ENCODE measurements at places on chromosomes 2 and 18.
A peak's percentile ranks its signal among the peaks of the same experiment; 100 is the strongest.

DNA sequence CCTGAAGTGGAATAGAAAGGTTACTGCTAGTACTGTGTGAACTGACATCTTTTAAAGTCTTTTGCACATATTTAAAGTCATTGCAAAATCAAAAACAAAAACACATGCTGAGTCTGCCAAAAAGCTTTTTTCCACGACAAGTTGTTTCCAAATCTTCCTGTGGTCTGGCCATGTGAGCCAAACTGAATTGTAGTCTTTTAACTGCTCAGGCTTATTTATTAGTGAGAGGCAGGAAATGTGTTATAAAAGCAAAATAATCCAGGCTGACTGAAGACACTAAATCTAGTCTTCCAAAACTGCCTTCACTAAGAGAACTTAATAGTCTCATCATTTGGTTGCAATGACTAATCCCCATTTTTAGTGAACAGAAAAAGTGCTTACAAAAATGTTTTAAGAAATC, 2.3 kb downstream of the KRCC1 start:
- no peak for DNase-seq

DNA sequence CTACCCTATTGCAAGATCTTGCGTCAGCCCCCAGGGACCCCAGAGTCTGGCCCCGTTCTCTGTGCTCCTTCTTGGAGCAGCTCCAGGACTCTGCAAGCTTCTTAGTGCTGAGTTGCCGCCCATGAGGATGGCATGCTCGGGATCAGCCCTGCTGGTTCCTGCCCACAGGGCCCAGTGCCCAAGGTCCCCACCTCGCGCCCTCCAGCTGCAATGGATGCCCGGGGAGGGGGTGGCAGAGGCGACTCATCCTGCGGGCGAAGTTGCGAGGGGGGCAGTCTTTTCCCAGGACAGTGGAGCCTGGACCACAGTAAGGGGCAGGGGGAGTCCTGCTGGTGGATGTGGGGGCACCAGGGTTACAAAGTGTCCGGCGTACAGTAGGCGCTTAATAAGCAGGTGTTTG, 261.9 kb downstream of the BCL2 start:
- no peak for DNase-seq

- no peak for DNase-seq
Observed at GRCh38 chr18:2536063-2536462, 35.2 kb downstream of the METTL4 start.

- no peak for DNase-seq
Observed at GRCh38 chr2:190507135-190507534, 27.4 kb downstream of the NEMP2 start.

GRCh38 chr2:61011678-61012077, 5.8 kb upstream of the PEX13 start:
- no peak for DNase-seq

GRCh38 chr2:58899692-58900091, 658.6 kb upstream of the FANCL start:
- DNase-seq = no peak

- no peak for DNase-seq
Observed at GRCh38 chr2:23388294-23388693, 3.3 kb downstream of the KLHL29 start.

- DNase-seq = no peak
Observed at GRCh38 chr18:62189208-62189607, 2.2 kb downstream of the RELCH start.

DNA sequence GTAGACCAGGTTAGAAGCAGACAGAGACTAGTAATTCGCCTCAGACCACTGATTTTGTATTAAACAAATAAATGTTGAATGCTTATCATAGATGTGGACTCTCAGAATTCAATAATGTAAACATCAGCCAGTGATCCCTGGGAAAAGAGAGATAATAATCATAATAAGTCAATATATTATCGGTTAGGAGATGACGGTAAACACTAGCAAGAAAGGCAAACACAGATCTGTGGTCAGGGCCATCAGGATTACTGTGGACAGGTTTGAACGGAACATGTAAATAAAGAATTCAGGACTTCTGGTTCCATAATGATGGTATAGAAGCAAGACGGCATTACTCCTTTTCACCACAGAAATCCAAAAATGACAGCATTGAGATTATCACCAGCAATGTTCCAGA, 861.6 kb downstream of the CBLN2 start:
- no peak for DNase-seq

DNA sequence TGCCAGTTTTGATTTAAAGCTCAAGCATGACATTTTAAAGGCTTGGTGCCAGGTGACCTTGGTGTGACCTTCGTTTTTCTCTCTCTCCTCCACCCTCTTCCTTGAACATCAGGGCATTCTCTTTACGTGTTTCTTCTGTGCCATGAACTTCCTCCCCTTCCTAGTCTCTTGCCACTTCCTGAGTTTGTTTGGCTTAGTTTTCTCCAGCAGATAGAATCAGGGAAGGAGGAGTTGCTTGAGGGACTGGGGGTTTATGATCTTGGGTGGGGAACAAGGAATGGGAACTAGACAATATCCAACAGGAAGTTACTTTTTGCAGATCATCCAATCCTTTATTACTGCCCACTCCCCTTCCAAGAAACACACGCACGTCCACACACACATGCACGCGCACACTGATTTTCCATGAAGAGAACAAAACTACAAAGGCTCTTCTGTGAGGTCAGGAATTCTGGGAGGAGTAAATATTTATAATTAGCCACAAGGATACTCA, 210.6 kb upstream of the EPAS1 start:
- no peak for DNase-seq

- no peak for DNase-seq
Observed at GRCh38 chr18:22999212-22999611, 66.1 kb downstream of the RBBP8 start.

DNA sequence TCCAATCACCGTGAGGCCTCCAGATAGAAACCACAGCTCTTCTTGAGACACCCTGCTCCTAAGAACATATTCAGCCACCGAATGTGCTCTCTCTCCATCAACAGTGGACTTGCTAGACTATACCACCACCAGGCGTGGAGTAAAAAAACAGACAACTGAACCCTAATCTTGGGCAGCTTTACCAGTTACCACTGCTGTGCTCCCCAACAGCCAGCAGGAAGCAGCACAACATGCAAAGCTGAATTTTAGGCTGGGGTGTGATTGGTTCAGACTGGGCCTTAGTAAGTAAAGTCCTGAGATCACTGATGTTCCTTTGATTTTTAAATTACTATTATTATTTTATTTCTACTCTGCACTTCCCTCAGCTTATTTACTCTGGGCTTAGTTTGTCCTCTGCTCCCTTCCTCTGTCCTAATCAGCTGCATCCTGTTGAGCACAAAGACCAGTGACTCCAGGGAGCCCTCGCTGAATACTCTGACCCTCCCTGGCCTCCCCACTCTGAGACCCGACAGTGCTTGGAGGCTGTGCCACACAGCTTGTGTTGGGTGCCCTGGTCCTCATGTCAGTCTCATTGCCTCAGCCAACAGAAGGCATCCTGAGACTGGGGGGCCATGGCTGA, 21.9 kb downstream of the MRPL35 start:
- peak; percentile 69 for DNase-seq

- DNase-seq = no peak
Observed at GRCh38 chr18:38362286-38362792, 796.7 kb upstream of the CELF4 start.

DNA sequence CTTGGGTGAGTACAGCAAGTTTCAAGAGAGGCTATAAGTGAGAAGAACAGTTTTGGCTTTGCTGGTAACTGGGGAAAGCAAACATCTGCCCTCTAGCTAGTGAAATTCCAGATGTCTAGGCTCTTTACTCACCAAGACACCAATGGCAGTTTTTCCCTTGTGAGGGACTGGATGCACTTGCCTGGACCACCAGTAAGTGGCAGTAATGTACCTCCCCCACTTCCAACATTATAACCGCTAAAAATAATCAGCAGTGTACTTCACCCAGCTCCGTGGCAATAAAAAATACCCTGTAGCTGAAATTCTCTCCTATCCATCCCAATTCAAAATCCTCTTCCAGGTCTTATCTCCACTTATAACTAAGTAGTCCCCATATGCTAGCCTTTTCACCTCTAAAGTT, 383.9 kb downstream of the ARHGAP15 start:
- DNase-seq = peak; percentile 24

GRCh38 chr2:309954-310510, 22.1 kb upstream of the ALKAL2 start:
- no peak for DNase-seq

GRCh38 chr18:46156843-46157242, 52.7 kb downstream of the HAUS1 start:
- DNase-seq = no peak

DNA sequence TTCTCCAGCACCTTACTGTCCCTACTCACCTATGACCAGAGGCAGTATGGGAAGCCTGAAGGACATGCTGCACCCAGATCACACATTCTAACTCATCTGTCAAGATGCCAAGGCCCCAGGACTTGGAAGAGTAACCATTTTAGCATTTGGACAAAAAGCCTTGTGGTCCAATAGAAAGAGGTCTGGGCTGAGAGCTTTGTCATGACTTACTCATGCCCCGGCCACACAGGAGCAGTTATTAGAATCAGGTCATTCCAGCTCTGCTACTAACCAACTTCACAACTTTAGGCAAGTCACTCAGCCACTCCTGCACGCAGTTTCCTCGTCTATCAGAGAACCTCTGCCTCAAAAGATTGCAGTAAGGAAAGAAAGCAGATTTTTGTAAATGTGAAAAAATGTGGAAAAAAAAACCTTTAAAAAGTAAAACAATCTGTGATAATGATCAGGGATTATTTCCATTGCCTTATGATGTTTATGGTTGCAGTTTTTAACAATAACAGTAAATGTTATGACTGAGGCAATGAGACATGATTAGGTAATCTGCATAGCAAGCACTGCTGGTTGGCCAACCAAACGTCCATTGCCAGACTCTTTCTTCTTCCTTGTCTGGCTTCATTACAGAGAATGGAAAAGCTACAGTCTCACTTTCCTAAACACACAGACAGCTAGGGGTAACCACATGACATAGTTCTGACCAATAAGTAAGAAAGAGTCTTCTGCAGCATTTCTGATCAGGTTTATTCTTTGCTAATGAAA, 255.4 kb upstream of the CHAC2 start:
- no peak for DNase-seq

DNA sequence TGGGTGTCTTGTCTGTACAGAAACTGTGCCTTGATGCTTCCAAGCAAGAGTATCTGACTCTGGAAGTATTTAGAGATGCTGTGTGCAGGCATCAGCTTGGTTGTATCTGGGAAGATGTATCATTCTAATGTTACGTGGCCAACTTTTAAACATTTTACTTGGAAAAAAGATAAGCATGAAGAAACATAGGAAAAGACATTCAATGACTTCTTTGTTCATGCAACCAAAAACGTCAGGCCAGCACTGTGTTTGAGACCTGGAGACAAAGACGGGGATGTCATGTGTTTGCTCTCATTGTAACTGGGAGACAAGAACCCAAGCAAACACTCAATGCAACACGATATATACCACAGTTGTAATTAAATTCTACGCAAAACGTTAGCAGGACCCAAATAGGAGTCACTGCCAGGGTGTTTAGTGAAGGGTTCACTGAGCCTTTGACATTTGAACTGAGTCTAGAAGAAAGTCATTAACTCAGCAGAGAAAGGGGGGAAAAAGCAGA, 8.9 kb upstream of the SESTD1 start:
- no peak for DNase-seq

DNA sequence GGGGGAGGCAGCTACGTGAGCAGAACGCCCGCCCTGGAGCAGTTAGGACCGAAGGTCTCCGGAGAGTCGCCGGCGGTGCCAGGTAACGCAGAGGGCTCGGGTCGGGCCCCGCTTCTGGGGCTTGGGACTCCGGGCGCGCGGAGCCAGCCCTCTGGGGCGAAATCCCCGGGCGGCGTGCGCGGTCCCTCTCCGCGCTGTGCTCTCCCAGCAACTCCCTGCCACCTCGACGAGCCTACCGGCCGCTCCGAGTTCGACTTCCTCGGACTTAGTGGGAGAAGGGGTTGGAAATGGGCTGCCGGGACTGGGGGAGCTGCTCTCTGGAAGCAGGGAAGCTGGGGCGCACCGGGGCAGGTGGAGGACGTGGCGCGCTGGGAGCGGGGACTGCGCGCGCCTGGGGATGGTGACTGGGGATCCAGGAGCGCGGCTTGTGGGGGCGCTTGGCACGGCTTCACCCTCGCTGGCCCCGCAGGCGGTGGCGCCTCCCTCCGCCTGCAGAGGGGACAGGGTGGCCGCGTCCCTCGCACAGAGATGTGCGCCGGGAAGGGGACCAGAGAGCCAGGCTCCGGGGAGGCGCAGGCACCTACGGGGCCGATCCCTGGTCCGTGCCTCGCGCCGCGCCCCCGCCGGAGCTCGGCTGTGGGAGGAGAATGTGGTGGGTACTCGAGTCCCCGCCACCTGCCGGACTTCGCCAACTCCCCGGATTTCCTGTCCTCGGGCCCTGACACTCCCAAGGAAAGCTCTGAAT, 688 bp downstream of the CDH20 start:
- no peak for DNase-seq

GRCh38 chr2:9284521-9285297, 78.1 kb downstream of the ASAP2 start:
- no peak for DNase-seq

DNA sequence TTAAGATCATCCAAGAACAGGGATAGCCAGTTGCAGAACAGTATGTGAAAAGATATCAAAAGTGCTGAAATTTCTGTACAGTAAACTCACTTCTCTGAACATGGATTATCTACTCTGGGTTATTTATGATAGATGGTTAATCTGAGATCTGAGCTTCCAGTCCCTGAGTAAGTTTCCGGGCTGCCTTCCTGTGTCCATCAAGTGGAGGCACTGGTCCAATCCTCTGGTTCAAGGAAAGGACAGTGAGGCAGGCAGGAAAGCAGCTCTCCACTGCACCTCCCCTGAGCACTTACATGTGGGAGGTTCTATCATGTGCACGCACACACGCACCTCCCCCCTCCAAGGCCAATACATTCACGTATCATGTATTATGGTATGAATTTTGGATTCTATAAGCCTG, 32.5 kb downstream of the GPR45 start:
- no peak for DNase-seq

GRCh38 chr2:234348081-234348480, 148.8 kb downstream of the ARL4C start:
- no peak for DNase-seq

DNA sequence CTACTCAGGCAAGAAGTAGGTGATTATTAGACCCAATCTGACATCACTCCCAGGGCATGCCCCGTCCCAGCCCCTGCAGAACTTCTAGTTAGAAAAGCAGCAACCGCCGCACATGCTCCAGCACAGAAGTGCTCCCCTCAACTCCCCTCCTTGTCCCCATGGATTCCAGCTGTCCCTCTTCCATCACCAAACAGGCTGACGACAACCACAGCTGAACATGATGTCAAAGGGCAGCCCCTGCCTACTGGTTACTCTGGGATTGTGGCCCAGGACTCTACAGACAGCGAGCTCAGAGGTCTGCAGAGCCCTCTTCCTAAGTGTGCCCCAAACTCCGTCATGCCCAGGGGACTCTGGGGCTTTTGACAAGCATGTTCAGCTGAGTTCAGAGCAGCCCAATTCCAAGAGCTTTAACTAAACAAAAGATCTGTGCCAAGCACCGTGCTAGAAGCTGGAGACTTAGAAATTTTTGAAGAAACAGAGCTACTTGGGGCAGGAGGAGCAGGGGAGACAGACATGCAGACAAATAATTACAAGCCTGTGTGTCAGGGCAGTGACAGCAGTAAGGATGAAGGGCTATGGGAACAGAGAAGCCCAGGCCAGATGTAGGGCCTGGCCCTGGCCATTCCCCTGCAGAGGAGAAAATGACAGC, 148.1 kb downstream of the BCL11A start:
- no peak for DNase-seq

Measured in activated CD4-positive, alpha-beta T cell treated with anti-CD3 and anti-CD28 coated beads, Interleukin-2, Interleukin-4, amounts not matched to agents 100 ng/mL and 50 ng/mL, durations not matched to agents 16 hours and 8 hours (primary cell).